ENCODE measurements at places on chromosomes 1 and 21.

- DNase-seq: no peak
These were observed 40.9 kb downstream of the PLXNA2 start for GRCh38 chr1:208203127-208203847.

GRCh38 chr1:2602311-2602835, 15.8 kb downstream of the PRXL2B start:
- no peak for DNase-seq

- DNase-seq: no peak
These were observed 484.3 kb downstream of the LMO4 start for GRCh38 chr1:87812871-87813577.

GRCh38 chr21:43827015-43827611, 37.7 kb downstream of the RRP1 start:
- no peak for DNase-seq

- DNase-seq: no peak
These were observed 47.5 kb upstream of the ITPKB start for GRCh38 chr1:226786550-226786949.

- no peak for DNase-seq
These were observed 79.2 kb downstream of the CD34 start for GRCh38 chr1:207831517-207832327.

- DNase-seq: no peak
These were observed 352.5 kb upstream of the KAZN start for GRCh38 chr1:14245954-14246353.

Data from stimulated activated CD4-positive, alpha-beta T cell treated with anti-CD3 and anti-CD28 coated beads, Interleukin-2, amount 100 ng/mL, for 48 hours (primary cell).